ENCODE measurements at places on chromosomes 12 and 14. TPM values are rescaled to one million over a fixed set of nuclear protein-coding genes. Genes with fewer than 3 reads are reported as not detected.

GRCh38 chr12:109538191-109538863, 35.0 kb downstream of the MMAB start:
- no peak for DNase-seq
- H3K4me1 ChIP-seq: no peaks in the 10 kb centered on the region
- H3K4me3 ChIP-seq: no peak overlapping the region
- no peaks in the 10 kb centered on the region for H3K36me3 ChIP-seq
- H3K27ac ChIP-seq: no peak overlapping the region

Gene SYCP3
- total RNA-seq: 0.05 TPM

Gene TBX3
- total RNA-seq: 0.28 TPM

Gene CLEC14A
- not detected for total RNA-seq

DNA sequence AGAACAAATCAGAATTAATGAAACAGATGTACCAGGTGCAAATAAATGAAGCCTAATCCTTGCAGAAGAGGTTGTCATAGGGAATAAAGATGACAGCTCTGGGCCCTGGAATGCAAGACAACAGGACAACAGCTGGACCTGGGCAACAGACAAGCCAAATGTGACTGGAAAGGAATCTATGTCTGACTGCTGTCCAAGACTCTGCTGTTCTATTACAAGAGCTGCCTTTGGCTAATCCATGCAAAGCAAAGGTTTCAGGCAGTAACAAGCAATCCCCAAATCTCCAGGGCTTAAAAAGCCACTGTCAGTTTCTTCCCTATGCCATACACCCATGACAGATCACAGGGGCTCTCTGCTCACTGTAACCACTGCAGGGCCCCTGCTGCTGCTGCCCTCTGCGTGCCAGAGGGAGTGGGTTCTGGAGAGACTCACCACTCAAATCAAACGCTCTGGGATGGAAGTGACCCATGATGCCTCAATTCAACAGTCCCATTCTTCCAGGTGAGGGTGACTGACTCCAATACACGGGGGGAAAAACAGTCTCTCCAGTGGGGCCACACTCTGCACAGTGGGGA, 218.9 kb upstream of the SFSWAP start:
- H3K4me1 ChIP-seq: no peaks in the 10 kb centered on the region
- DNase-seq: no peak
- no peaks in the 10 kb centered on the region for H3K36me3 ChIP-seq

DNA sequence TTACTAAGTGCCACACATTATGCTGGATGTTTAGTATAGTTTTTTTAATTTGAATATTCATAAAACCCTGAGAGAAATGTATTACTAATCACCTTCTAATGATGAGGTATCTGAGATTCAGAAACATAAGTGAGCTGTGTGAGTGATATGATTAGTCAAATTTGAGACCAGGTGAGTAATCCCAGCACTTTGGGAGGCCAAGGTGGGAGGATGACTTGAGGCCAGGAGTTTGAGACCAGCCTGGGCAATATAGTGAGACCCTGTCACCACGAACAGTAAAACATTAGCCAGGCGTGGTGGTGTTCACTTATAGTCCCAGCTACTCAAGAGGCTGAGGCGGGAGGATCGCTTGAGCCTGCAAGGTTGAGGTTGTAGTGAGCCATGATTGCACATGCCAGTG, 438.4 kb downstream of the RAD51B start:
- no peak overlapping the region for H3K27ac ChIP-seq
- no peak for DNase-seq
- H3K4me1 ChIP-seq: peaks cover 28% of the 10 kb centered on the region
- H3K36me3 ChIP-seq: no peaks in the 10 kb centered on the region
- no peak overlapping the region for H3K4me3 ChIP-seq

Gene HHIPL1
- not detected for total RNA-seq

- H3K4me3 ChIP-seq: no peak overlapping the region
- H3K27me3 ChIP-seq: peaks cover 3% of the 10 kb centered on the region
- no peak for DNase-seq
- H3K4me1 ChIP-seq: peaks cover 7% of the 10 kb centered on the region
- H3K27ac ChIP-seq: no peak overlapping the region
- no peaks in the 10 kb centered on the region for H3K36me3 ChIP-seq
Measured at GRCh38 chr12:2693244-2693860, 101.4 kb upstream of the FKBP4 start.

DNA sequence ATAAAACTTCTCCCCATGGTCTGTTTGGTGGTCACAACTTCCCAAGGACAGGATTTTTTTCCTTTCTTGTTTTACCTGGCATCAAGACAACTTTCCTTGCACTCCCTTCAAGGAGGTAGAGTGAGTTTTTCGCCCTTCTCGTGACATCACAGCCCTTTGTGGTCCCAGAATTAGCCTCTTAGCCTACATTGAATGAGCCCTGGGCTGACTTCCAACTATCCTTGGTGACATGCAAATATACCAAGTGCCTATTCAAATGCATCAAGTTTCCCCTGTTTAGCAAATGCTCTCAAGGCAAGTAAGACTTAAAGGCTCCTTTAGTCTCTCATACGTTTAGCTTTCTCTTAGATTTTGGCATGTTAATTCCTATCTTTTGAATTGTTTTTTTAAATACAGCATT, 36.6 kb downstream of the TC2N start:
- H3K4me1 ChIP-seq: no peaks in the 10 kb centered on the region
- DNase-seq: peak; percentile 62
- H3K36me3 ChIP-seq: no peaks in the 10 kb centered on the region
- H3K27ac ChIP-seq: no peak overlapping the region
- no peaks in the 10 kb centered on the region for H3K27me3 ChIP-seq
- no peak overlapping the region for H3K4me3 ChIP-seq

Gene NPAS3
- not detected for total RNA-seq

- no peaks in the 10 kb centered on the region for H3K27me3 ChIP-seq
- peaks cover 11% of the 10 kb centered on the region for H3K36me3 ChIP-seq
- DNase-seq: no peak
- H3K4me3 ChIP-seq: no peak overlapping the region
- no peaks in the 10 kb centered on the region for H3K4me1 ChIP-seq
Measured at GRCh38 chr12:57299514-57300016, 48.6 kb upstream of the STAC3 start.

GRCh38 chr12:3077572-3078081, 448 bp downstream of the TSPAN9 start:
- H3K4me1 ChIP-seq: no peaks in the 10 kb centered on the region
- no peaks in the 10 kb centered on the region for H3K36me3 ChIP-seq
- peaks cover 6% of the 10 kb centered on the region for H3K27me3 ChIP-seq
- H3K4me3 ChIP-seq: peak overlapping the region; percentile 55

DNA sequence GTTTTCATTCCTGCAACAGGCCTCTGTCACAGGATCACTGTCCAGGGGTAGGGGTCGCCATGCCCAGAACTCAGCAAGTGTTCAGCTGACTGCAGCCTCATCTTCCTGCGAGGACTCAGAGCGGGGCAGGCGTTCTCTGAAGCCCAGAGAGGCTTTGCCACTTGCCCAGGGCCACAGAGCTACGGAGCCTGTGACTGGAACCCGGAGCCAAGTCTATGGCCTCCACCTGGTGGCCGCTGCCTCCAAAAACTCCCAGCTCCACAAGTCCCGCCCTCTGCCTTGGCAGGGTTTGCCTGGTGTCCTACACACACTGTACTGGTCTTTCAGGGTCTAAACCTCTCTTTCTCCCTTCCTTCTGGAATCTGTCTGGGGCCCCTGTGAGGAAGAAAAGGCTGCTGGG, 8.7 kb upstream of the PPP1R13B start:
- H3K4me3 ChIP-seq: no peak overlapping the region
- H3K36me3 ChIP-seq: no peaks in the 10 kb centered on the region
- peaks cover 1% of the 10 kb centered on the region for H3K27me3 ChIP-seq
- DNase-seq: no peak

GRCh38 chr12:473863-474577, 14.3 kb downstream of the B4GALNT3 start:
- H3K27ac ChIP-seq: no peak overlapping the region
- no peak overlapping the region for H3K4me3 ChIP-seq
- H3K36me3 ChIP-seq: no peaks in the 10 kb centered on the region
- no peak for DNase-seq
- H3K27me3 ChIP-seq: no peaks in the 10 kb centered on the region

DNA sequence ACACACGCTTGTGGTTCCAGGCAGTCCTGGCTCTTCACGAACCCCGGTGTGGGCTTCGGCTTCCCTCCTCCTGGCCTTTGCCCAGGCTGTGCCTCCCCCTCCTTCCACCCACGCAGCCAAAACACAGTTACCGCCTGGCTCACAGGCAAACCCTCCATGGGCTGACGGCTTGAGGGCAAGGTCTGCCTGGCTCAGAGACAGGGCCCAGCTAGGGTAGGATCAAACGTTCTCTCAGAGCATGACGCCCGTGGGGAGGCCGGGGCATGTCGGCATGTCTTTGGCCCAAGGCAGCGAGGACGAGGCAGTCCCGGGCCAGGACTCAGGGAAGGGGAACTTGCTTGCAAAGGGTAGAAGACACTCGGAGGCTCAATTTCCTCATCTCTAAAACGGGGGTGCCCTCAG, 2.1 kb downstream of the SLC25A47 start:
- DNase-seq: no peak
- H3K4me3 ChIP-seq: no peak overlapping the region
- H3K4me1 ChIP-seq: no peaks in the 10 kb centered on the region
- no peaks in the 10 kb centered on the region for H3K27me3 ChIP-seq

- H3K27me3 ChIP-seq: no peaks in the 10 kb centered on the region
- H3K4me1 ChIP-seq: no peaks in the 10 kb centered on the region
- H3K36me3 ChIP-seq: no peaks in the 10 kb centered on the region
- no peak overlapping the region for H3K27ac ChIP-seq
- no peak overlapping the region for H3K4me3 ChIP-seq
Measured at GRCh38 chr14:33682760-33683159, 268.1 kb downstream of the EGLN3 start.

- H3K27me3 ChIP-seq: no peaks in the 10 kb centered on the region
- no peaks in the 10 kb centered on the region for H3K36me3 ChIP-seq
- no peak overlapping the region for H3K27ac ChIP-seq
- no peak for DNase-seq
- peaks cover 4% of the 10 kb centered on the region for H3K4me1 ChIP-seq
Measured at GRCh38 chr14:96383445-96383844, 8.5 kb upstream of the AK7 start.

DNA sequence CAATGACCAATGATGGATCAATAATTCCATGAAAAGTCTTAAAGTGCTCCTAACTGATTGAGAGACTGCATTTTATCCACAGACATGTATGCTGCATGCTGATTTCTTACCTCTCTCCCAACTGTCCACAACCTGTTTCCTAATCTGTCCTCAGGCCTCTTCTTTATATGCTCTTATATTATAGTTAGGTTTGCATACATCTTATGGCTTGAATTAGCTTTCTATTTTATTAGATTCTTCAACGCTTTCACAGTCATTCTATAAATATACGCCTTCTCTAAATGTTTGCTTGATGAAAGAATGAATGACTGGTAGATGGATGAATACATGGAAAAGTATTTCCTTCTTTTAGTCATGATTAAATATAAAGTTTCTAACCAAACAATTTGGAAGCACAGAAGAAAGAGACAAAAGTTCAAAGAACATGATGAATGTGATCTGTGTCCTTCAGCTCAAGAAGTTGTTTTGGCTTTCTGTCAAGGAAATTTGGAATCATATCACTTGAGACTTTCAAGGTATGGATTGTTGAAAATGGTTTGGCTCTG, 91.8 kb upstream of the NPAS3 start:
- no peaks in the 10 kb centered on the region for H3K4me1 ChIP-seq
- H3K4me3 ChIP-seq: no peak overlapping the region
- no peak overlapping the region for H3K27ac ChIP-seq
- H3K27me3 ChIP-seq: no peaks in the 10 kb centered on the region
- H3K36me3 ChIP-seq: no peaks in the 10 kb centered on the region

- H3K36me3 ChIP-seq: no peaks in the 10 kb centered on the region
- no peak overlapping the region for H3K4me3 ChIP-seq
- H3K27me3 ChIP-seq: peaks cover 24% of the 10 kb centered on the region
- DNase-seq: no peak
Measured at GRCh38 chr12:62931477-62931876, 3.5 kb downstream of the PPM1H start.

Gene EPS8
- total RNA-seq: 3.2 TPM
